ENCODE measurements at places on chromosomes 6 and 20.

DNA sequence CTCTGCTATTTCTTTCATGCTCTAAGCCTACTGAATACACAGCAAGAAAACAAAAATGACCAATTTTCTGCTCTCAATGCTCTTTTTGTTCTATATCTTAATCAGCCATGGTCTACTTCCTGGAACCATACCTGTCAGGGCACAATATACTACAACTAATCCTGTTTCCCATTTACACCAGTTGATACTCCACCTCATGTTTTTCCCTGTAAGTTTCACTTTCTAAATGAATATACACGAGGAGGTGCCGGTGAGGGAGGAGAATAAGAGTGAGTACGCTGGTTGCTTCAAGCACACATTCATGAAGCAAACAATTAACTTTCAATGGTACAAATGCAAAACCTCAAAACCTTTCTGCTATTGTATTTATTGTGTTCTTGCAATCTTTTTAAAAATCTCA lies 443.1 kb upstream of the ID4 start:
- no peak for DNase-seq

- no peak for DNase-seq
These were observed 12.4 kb upstream of the GHRH start for GRCh38 chr20:37273988-37274387.

- DNase-seq = no peak
These were observed 1.1 kb downstream of the CCDC170 start for GRCh38 chr6:151494936-151495320.

DNA sequence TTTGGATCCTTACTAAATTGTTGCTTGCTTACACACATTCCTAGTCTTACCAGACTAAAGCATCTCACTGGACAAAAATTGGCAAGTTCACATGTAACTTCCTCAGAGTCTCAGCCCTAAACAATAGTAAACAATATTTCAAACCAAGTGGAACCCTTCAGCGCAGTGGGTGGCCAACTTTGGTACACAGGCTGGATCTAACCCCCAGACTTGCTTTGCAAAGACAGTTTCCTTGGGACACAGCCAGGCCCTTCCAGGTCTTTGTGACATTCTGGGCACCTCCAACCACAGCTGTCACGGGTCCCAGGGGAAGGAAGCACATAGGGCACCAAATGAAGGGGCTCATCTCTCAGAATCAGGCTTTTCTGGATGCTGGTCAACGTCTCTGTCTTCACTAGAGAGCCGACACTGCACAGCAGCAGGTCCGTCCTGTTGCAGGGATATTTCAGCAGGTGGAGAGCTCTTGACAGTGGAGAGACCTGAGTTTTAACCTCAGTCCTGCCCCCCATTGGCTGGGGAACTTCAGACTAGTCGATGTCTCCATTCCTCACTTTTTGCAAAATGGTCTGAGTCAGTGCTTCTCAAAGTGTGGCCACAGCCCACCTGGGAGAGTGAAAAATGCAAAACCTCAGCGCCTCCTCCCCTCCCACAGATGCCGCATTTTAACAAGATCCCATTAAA lies 91.4 kb downstream of the BFSP1 start:
- no peak for DNase-seq

- DNase-seq = no peak
These were observed 72.2 kb downstream of the CNBD2 start for GRCh38 chr20:36040571-36040970.

- no peak for DNase-seq
These were observed 991 bp downstream of the UQCC2 start for GRCh38 chr6:33710296-33711121.
